Activated naive CD8-positive, alpha-beta T cell treated with anti-CD3 and anti-CD28 coated beads, Interleukin-2, amount 10 ng/mL, durations not matched to agents 7 days and 5 days (primary cell): ENCODE measurements at places on chromosomes 1 and 21. TPM values are rescaled to one million over a fixed set of nuclear protein-coding genes. Genes with fewer than 3 reads are reported as not detected.

The FCGR1A gene
- 0.48 TPM for total RNA-seq

DNA sequence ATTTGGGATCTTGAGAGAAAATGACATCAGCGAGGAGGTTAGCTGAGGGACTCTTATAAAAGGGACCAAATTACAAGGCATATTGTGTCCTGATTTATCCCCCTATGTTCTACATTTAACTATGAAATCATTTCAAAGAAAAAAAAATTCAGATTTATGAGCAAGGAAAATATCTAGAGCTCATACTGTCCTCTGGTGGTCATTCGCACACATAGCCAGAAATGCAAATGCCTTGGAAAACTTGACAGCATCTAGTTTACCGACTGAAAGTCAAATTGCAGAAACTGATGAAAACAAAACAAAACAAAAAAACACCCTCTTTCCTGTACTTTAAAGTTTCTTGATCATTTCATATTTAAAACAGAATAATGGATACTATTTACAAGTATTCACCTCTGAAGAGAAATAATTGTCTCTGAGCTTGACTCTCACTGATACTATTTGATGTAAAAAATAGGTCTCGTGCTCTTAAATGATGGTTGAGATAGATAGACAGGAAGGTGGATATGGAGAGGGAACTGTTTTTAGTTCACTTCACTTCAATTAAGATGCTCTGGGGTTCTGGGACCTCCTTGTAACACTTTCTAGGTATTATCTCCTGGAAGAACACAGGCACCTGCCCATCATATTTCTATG, 253.8 kb downstream of the PCP4 start:
- DNase-seq = no peak

DNA sequence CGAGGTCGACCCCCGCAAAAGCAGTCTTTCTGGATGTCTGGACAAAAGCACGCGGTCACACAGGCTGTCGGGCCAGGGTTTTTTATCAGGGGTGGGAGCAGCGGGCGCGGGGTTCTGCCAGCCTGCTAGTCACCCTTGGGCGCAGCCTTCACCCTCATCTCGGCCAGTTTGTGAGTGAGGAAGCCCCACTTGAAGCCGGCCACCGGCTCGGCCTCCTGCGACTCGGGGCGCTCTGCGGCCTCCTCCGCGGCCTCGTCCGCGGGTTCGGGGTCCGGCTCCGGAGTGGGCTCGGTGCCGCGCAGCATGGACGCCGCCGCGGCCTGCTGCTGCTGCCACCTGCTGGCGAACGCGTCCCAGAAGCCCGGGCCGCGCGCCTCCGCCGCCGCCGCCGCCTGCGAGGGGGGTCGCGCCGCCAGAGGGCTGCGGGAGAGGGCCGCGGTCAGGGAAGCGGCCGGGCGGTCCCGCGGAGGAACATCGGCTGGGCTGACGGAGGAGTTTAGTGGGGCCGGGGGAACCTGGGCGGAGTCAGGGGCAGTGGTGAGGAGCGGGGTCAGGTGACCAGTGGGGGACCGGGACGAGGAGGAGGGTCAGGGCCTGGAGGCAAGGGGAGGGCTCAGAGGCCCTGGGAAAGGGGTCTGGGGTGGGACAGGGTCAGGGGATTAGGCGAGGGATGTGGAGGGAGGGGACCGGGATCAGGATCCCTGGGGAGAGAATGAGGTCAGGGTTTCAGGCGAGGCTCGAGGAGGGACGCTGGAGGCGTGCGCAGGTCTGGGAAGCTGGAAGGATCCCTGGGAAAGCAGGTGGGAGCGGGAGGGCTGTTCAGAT, 4.5 kb downstream of the C1orf232 start:
- DNase-seq = peak; percentile 85

- DNase-seq = no peak
Observed at GRCh38 chr21:14554948-14555347, 8.8 kb upstream of the SAMSN1 start.

The AMPD1 gene
- not detected for total RNA-seq

GRCh38 chr1:214010197-214010573, 22.4 kb downstream of the PROX1 start:
- DNase-seq = no peak

DNA sequence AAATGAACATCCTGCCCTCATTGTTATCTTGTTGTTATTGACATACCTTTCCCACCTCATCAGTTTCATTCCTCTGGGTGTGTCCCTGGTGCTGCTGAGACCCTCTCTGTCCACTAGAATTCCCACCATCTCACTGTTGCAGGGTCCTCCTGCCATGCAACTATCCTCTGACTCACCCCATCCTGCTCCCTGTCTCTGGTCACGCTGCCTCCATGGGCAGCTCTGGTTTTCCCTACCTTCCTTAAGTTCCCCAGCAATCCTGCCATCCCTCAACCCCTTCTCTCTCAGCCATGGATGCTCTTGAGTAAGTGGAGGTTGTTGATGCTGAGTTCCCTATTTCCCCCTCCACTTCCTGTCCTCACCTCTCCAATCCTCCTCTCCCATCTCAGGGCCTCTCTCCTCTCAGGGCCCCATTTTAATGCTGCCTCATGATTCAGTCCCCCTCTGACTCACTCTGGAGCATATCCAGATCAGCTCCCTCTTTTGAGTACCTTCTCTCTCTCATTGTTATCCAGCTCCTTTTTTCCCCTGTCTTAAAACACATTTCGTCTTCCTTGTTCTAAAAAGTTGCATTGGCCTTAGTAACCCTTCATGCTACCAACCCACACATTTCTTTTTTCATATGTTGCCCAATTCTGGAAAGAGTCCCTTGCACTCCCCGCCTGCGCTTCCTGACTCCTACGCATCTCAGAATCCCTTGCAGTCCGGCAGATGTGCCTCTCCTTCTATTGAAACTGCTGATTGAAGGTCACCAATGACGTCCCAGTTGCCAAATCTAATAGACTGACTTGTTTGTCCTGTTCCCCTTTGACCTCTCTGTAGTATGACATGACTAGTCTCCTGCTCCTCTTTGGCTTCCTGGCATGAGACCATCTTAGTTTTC, 92.0 kb downstream of the CNIH3 start:
- DNase-seq = no peak

- no peak for DNase-seq
Observed at GRCh38 chr1:157119008-157119407, 19.2 kb downstream of the ETV3 start.

- DNase-seq = no peak
Observed at GRCh38 chr1:1348420-1349255, 580 bp downstream of the DVL1 start.

- DNase-seq = no peak
Observed at GRCh38 chr1:60277269-60277668, 203.7 kb upstream of the C1orf87 start.
